ENCODE measurements at places on chromosomes 2 and 18. TPM values are rescaled to one million over a fixed set of nuclear protein-coding genes. Genes with fewer than 3 reads are reported as not detected.

- no peak for DNase-seq
Observed at GRCh38 chr18:41965634-41966255, 10.7 kb downstream of the PIK3C3 start.

- DNase-seq = peak; percentile 26
Observed at GRCh38 chr2:175366815-175367214, 185.3 kb upstream of the ATP5MC3 start.

- DNase-seq = no peak
Observed at GRCh38 chr2:228180181-228181097, 1.0 kb downstream of the SPHKAP start.

ARL5A gene
- polyA plus RNA-seq = 21.7 TPM

DNA sequence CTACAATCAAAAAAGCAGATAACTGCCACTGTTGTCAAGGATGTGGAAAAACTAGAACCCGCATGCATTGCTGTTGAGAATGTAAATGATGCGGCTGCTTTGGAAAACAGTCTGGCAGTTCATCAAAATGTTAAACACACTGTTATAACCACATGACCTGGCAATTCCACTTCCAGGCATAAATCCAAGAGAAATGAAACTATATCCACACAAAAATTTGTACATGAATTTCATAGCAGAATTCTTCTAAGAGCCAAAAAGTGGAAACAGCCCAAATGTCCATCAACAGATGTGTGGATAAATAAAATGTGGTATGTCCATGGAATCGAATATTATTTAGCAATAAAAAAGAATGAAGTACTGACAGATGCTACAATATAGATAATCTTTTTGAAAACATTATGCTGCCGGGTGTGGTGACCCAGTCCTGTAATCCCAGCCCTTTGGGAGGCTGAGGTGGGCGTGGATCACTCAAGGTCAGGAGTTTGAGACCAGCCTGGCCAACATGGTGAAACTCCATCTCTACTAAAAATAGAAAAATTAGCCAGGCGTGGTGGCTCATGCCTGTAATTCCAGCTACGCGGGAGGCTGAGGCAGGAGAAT is 32.0 kb downstream of the ERCC3 start:
- DNase-seq = peak; percentile 22

- DNase-seq = no peak
Observed at GRCh38 chr18:10450986-10451385, 3.4 kb upstream of the APCDD1 start.

RAD51AP2 gene
- 0.11 TPM for polyA plus RNA-seq

STPG4 gene
- polyA plus RNA-seq = not detected

DNA sequence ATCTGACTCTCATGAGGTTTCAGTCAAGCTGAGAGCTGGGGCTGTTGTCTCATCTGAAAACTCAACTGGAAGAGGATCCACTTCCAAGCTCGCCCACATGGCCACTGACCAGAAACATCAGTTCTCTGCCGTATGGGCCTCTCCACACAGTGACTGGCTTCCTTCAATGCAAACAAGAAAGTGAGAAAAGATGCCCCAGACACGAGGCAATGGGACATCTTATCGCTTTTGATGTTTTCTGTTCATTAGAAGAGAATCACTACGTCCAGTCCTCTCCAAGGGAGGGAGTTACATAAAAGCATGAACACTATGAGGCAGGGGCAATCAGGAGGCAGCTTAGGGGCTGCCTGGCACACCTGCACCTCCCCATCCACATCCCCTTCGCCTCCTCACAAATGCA is 307.1 kb upstream of the EPAS1 start:
- no peak for DNase-seq

GPC1 gene
- 97.8 TPM for polyA plus RNA-seq
